ENCODE measurements at places on chromosomes 5 and 9.

- DNase-seq, result no peak
These were observed 56.7 kb upstream of the GARNL3 start for GRCh38 chr9:127207734-127208410.

DNA sequence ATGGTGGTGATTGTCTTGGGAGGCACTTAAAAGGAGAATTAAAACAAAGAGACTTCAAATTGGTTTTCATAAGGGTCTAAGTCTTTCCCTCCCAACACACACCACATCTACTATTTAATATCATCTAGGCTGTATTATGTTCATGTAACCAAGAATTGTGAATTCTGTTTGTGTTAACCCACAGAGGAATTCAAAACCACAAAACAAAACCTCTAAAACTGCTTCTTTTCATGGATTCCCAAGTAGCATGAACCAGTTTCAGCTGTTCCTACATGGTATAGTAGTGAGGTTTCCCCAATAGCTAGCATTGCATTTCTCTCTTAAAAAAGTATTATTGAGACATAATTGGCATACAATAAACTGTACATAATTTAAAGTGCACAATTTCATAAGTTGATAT lies 283.8 kb downstream of the CD180 start:
- DNase-seq, result no peak

GRCh38 chr5:126446498-126447224 lies 23.5 kb downstream of the GRAMD2B start:
- no peak for DNase-seq

GRCh38 chr5:163339148-163339547 lies 98.2 kb upstream of the CCNG1 start:
- no peak for DNase-seq

- DNase-seq, result no peak
These were observed 1233.6 kb upstream of the CDH18 start for GRCh38 chr5:21221616-21222015.

GRCh38 chr5:122668552-122668951 lies 106.3 kb upstream of the SNX2 start:
- DNase-seq, result no peak

- DNase-seq, result no peak
These were observed 1.5 kb downstream of the TLN1 start for GRCh38 chr9:35730486-35730854.

- no peak for DNase-seq
These were observed 39.5 kb downstream of the PRRC2B start for GRCh38 chr9:131433302-131433854.

DNA sequence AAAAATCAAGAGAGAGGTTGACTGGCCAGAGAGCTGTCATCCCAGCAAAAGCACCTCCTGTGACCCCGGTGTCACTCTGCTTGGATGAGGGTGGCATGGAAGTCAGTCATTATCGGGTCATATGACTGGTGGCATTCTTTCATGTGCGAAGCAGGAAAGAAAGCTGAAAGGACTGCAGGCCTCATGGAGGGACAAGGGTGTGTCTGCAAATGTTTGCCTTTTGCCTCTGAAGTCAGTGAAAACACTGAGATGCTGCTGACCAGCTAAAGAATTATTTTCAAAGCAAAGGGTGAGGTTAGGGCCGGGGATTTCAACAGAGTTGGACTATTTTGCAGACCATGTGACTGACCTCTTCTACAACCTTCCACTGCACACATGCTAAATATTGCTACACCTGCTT lies 298.3 kb downstream of the CSNK1G3 start:
- no peak for DNase-seq

- DNase-seq, result no peak
These were observed 336.1 kb upstream of the ADAMTSL1 start for GRCh38 chr9:18137815-18138214.

DNA sequence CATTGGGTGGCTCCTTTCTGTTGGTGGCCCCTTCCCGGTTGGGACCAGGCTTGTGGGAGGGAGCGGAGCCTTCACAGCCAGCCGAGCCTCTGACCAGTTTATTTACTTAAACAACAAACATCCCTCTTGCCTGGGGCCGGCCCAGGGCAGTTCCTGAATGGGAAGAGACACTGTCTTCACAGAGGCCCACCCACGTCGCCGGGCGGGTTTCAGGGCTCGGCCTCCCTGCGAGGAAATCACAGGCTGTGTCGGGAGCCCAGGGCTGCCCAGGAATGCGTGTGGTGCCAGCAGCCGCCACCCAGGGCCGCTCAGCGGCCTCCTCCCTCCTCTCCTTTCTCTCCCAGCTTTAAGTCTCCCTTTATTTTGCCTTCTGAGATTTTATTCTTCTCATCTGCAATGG lies 132.5 kb downstream of the HSD17B3 start:
- DNase-seq, result no peak

DNA sequence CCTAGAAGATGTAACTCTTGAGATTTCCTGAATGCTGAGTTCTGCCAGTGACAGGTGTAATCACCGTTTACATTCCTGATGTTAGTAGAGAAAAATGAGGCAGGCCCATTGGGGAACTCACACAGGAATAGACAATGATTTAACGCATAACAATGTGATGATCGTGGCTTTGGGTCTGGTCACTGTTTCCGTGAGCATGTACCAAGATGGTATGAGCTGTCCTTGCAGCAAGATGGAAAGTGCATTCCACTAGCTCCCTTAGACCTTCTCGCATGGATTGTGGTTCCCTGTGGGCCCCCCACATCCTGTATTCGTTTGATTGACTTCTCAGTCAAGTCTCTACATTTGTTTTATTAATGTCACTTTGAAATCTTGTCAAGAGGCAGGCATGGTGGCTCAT lies 124.0 kb upstream of the DAP start:
- no peak for DNase-seq

GRCh38 chr9:30120666-30121065 lies 2263.8 kb upstream of the ACO1 start:
- DNase-seq, result no peak

- no peak for DNase-seq
These were observed 4.2 kb downstream of the MELK start for GRCh38 chr9:36576866-36577265.

GRCh38 chr5:3325972-3326840 lies 269.4 kb upstream of the IRX1 start:
- no peak for DNase-seq

- no peak for DNase-seq
These were observed 7.3 kb downstream of the PITX1 start for GRCh38 chr5:135026645-135027265.

DNA sequence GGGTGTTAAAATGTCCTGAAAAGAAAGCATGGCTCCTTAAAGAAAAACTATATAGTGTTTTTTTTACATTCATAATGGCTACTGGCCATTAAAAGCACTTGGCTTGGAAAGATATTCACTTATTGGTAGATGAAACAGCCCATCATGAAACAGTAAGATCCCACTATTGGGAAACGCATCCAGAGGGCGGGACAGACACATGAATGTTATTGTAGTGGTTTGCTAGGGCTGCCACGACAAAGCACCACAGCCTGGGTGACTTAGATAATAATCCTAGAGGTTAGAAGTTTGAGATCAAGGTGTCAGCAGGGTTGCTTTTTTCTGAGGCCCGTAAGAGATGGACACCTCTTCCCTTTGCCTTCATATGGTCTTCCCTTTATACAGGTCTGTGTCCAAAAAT lies 139.4 kb upstream of the ANKH start:
- DNase-seq, result peak; percentile 28

DNA sequence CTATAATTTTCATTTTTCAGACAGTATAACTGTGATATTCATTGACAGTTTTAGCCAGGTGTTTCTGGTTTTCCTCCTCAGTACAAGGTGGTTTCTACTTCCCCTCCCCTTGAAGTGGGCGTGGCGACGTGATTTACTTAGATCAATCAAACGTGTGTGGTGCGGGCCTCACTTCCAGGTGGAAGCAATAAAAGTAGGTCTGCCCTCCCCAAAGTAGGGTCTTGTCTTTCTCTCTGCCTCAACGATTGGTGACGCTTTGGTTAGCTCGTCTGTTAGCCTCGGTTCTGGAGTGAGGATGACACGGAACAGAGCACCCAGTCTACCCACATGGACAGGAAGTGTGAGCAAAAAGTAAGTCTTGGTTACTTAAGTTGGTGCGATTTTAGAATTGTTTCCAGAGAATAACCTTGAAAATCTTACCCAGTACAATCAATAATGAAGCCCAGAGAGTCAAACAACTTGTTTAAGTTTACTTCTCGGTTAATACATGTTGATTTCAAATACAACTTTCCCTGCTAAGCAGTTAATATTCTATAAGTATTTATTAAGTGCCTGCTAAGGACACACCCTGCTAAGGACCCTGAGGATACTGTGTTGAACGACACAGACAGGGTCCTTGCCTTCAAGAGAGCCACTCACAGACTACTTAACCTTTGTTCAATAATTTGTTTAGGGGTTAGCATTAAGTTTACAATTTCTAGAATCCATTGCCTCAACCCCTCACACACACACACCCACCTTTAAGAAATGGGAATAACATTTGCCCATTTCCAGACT lies 48.4 kb downstream of the COX7C start:
- no peak for DNase-seq

DNA sequence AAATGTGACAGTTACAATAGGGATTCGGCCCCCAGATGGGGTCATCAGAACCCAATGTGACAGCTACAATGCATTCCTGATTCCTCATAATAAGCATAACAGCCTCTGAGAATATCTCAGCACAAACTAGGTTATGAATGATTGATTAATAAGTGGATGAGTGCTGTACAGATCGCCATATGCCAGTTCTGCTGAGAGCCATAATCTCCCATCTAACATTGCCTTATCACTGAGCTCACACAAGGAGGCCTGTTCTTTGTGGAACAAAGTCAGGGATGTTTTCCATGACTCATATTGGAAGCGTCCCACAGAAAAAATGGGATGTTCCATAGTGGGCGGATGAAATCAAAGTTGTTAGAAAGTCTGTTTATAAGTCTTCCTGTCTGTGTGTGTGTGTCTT lies 89.6 kb downstream of the KIF4B start:
- no peak for DNase-seq

Data from stromal cell of bone marrow (primary cell).